ENCODE measurements at places on chromosomes 16 and 17.

GRCh38 chr17:34499576-34499975 lies 79.8 kb upstream of the TMEM132E start:
- no peak for DNase-seq

GRCh38 chr16:46650254-46650623 lies 29.1 kb upstream of the SHCBP1 start:
- peak; percentile 50 for DNase-seq

GRCh38 chr17:49521088-49521450 lies 26.0 kb downstream of the NGFR start:
- no peak for DNase-seq

GRCh38 chr16:24863582-24864437 lies 18.0 kb downstream of the SLC5A11 start:
- no peak for DNase-seq

- peak; percentile 96 for DNase-seq
Measured at GRCh38 chr16:85360323-85361277, 248.3 kb upstream of the CIBAR2 start.

DNA sequence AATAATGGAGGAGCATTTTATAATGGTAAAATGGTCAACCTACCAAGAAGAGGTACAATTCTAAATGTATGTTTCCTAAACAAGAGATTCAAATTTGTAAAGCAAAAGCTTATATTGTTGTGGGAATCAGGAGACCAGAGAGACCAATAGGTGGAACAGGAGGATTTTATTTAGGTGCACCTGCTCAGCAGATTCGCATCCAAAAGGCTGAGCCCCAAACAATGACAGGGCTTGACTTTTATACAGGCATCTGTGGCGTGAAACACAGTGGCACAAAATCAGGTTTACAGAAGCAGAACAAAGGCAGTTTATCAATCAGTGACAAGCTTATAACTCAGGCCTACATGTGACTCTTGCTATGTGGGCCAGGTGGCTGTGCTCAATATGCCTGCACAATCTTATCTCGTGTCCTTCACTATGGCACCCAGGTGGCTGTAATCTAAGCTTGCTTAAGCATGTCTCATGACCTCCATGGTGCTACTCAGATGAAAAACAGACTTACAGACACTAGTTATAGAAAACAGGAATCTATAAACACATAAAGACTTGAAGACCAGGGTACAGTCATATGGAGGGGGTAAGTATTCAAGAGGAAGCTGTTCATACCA lies 780.2 kb upstream of the CA10 start:
- no peak for DNase-seq

- DNase-seq: no peak
Measured at GRCh38 chr16:50081428-50082018, 15.8 kb downstream of the HEATR3 start.

DNA sequence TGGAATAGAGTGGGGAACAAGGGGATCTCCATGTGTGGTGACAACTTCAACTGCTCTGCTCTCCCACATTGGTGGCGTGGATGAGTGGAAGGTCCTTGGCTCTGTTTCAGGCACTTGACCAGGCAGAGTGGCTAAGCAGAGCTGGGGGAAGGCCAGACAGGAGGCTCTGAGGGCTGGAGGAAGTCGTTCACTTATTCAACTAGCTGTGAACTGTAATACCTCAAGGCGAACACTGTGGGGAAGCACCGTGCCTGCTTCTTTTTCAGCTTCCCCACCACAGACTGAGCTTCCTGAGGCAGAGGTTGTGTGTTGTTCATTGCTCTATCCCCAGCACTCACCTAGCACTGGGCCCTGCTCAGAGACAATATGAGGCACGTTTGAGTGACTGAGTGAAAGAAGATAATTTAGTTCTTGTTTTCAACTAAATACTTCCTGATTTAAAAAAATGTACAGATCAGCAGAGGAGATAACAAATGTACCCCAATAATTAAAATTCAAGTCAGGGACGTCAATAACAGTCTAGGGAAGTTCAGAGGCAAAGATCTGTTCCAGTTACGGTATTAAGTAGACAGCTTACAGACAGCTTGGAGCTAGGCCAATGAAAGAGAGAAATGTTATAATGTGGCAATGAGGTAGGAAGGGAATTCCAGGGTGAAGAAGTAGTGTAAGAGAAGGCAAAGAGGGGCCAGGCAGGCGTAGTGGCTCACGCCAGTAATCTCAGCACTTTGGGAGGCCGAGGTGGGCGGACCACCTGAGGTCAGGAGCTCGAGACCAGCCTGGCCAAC lies 34.7 kb downstream of the MYO18A start:
- peak; percentile 90 for DNase-seq

- no peak for DNase-seq
Measured at GRCh38 chr16:89115216-89115861, 21.7 kb downstream of the ACSF3 start.

DNA sequence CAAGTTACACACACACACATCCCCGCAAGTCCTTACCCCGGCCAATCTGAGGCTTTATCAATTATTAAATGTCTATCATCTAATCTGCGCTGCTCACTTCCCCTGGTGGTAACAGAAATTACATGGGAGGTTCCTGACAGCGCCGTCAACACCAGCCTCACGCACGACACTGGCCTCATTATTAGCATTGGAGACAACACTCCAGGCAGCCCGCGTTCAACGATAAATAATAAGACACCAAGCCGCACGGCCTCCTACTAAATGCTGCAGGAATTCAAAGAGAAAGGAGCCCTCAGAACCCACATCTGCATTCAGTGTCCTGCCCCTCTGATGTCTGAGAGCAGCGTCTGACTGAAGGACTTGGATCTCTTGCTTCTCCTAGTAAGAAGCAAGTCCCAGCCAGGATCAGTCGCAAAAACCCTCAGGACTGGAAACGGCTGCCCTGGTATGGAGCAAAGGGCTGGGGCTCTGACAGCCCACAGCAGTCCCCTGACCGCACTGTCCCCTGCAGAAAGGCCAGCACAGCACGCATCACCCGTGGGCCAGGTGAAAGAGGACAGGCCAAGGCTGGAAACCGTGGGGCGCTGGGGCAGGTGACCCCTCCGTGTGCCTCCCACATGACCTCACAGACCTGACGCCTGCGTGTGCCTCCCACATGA lies 7.6 kb upstream of the RPH3AL start:
- DNase-seq: no peak

DNA sequence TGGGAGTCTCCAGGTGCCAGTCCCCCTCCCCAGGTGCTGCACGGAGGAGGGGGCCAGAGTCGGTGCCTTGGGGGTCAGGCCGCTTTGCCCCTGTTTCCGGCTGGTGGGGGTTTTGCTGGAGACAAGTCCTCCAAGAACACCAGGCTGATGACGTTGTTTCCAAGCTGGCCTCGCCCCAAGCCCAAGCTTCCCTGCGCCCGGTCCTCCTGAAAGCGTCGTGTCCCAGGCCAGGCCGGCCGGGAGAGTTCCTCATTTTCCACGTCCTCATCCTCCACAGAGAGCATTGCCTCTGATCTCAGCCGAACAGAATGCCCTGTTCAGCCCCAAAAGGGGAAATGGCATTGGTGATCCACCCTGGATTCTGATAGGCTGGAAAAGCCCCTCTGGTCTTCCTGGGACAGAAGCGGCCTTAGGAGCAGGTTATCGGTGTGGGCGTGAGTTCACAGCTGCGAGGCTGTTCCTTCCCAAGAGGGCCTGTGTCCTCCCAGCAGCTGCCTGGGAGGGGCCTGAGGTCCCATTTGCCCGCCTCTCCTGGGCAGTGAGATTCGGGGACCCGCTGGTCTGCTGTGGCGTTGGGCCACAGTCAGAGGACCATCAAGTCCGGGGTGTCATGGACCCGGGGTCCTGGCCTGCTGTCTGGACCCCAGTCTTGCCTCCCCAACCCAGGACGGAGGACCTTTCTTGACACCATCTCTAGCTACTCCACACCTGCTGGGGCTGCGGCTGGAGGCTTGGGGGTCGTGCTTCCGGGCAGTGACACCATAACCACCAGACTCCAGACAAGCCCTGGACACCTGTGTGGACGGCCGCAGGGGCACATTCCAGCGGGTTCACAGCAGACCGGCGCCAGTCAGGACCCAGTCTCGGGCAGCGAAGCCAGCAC lies 7.1 kb downstream of the SOX8 start:
- no peak for DNase-seq

GRCh38 chr16:67989322-67990017 lies 9.2 kb upstream of the DPEP3 start:
- no peak for DNase-seq

DNA sequence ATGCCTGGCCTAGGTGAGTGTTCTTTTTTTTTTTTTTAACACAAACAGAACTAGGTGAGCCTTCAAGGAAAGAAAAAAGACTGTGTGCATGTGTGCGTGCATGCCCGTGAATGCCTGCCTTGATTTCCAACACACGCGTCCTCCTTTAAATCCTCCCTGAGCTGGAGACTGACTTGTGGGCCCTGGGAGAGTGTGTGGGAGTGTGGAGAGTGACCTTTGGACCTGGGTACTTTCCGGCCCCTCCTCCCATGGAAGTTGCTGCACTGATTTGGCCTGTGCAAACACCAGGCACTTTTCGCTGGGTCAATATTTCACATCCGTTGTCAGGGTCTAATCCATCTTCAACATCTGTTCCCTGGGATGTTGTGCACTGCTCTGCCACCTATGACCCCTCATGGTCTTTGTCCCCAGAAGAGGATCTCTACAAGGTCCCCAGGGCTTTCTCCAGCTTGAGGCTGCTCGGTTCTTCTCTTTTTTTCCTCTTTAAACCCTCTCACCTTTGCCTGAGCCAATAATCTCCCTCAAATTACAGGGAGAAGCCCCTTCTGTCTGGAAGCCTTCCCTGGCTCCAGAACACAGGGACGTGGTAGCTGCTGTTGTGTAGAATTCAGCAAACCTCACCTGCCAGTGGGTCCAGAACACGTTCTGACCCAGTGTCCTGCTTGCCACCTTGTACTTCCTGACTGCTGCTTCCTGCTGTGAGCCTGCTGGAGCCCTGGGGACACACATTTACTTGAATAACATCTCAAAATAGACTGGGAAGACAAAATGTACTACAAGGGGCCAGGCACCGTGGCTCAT lies 20.8 kb upstream of the ATP5MC1 start:
- peak; percentile 80 for DNase-seq

DNA sequence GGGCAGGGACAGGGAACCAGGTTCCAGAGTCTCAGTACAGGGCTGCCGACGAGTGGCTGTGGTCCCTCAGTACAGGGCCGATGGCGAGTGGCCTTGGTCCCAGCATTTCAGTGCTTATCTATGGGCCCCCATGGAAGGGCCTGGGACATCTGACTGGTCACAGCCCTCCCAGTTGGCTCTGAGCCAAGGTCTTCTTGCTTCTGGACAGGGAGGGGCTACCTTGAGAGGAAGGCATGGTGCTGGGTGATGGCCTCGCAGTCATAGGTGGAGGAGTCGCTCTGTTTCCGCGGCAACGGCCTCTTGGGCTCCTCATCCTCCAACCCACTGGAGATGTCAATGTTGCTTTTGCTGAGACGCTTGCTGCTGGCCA lies 32.5 kb downstream of the PIMREG start:
- DNase-seq: no peak

DNA sequence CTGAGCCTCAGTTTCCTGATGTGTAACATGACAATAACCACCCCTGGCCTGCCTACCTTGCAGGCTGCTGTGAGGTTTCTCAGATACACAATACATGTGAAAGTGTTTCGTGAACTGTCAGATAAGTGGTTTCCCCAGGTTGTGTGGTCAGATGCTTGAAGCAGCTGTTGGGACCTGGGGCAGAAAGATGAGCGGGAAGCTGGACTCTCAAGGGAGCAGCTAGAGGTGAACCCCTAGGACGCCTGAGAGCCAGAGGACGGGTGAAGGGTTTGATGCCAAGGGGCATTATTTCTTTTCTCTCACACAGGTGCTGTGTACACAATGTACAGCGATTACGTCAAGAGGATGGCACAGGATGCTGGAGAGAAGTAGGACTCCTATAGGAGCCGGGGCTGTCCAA lies 2.3 kb downstream of the HIGD1B start:
- no peak for DNase-seq

- DNase-seq: no peak
Measured at GRCh38 chr16:82033683-82034300, 1.3 kb upstream of the HSD17B2 start.

- no peak for DNase-seq
Measured at GRCh38 chr17:14150619-14151018, 81.3 kb downstream of the COX10 start.

- DNase-seq: peak; percentile 62
Measured at GRCh38 chr17:49899191-49899485, 51.3 kb upstream of the TAC4 start.

- no peak for DNase-seq
Measured at GRCh38 chr16:53821957-53822625, 118.1 kb downstream of the FTO start.

DNA sequence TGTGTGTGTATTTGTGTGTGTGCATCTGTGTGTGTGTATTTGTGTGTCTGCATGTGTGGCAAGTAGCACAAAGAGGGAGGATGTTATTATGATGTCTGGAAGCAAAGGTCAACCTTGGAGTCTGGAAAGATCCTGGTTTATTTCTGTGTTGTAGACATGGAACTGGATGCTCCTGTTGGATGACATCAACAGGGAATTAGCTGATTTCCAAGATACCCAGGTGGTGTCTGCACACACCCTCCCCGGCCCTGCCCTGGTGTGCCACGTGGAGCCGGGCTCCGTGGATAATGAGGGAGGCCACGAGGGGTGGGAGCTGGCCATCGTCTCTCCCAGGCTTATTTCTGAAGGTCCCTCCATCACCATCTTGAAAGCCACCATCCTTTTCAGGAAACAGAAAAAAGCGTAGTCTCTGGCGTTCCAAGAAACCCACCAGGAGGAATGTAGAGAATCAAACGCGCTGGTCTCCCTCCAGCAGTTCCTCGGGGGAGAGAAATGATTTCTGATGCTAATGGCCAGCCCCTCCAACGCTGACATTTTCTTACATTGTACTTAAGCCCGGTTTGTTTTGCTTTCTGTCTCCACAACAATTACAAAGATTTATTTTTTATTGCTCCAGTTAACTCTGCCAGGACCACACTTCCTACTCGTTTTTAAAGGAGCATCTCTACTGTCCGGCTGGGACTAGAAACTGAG lies 93.3 kb downstream of the FOXL1 start:
- DNase-seq: no peak

GRCh38 chr16:77723108-77723514 lies 797 bp downstream of the NUDT7 start:
- DNase-seq: no peak

GRCh38 chr17:4469552-4469951 lies 29.1 kb upstream of the SPNS2 start:
- no peak for DNase-seq

DNA sequence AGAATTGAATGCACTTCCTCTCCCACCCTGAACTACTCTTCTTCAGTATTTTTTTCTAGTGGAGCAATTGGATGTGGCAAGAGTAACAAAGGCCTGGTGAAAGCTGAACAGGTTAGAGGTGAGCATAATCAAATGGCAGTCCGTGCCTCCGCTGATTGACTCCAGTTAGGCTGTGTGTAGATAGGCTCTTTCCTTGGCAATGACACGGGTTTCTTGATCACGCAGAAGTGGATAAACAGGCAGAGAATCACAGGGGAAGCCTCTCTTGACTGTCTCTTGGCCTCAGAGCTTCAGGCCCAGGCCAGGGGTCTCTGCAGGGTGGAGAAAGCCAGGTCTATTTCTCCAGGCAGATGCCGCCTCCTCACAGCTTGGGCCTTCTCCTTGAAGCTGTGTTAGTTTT lies 4.2 kb downstream of the CD300LB start:
- DNase-seq: no peak

DNA sequence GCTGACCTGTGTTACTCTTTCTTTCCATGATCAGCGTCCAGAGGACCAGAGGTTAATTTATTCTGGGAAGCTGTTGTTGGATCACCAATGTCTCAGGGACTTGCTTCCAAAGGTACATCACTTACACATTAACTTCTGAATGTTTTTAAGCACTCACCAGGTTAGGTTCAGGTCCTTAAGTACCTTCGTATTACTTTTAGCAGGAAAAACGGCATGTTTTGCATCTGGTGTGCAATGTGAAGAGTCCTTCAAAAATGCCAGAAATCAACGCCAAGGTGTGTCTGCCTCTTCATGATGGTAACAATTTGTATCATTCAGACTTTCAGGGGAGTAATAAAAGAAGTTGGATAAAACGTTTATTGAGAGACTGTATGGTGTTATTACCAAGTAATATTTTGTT lies 3.3 kb downstream of the HERPUD1 start:
- no peak for DNase-seq

Measured in NCI-H524 (cell line).